ENCODE measurements at places on chromosomes 5 and 9.
A peak's percentile ranks its signal among the peaks of the same experiment; 100 is the strongest.

- DNase-seq, result no peak
Observed at GRCh38 chr9:77131399-77131798, 45.9 kb upstream of the VPS13A start.

GRCh38 chr9:106625259-106625789 is 237.6 kb upstream of the ZNF462 start:
- no peak for DNase-seq

DNA sequence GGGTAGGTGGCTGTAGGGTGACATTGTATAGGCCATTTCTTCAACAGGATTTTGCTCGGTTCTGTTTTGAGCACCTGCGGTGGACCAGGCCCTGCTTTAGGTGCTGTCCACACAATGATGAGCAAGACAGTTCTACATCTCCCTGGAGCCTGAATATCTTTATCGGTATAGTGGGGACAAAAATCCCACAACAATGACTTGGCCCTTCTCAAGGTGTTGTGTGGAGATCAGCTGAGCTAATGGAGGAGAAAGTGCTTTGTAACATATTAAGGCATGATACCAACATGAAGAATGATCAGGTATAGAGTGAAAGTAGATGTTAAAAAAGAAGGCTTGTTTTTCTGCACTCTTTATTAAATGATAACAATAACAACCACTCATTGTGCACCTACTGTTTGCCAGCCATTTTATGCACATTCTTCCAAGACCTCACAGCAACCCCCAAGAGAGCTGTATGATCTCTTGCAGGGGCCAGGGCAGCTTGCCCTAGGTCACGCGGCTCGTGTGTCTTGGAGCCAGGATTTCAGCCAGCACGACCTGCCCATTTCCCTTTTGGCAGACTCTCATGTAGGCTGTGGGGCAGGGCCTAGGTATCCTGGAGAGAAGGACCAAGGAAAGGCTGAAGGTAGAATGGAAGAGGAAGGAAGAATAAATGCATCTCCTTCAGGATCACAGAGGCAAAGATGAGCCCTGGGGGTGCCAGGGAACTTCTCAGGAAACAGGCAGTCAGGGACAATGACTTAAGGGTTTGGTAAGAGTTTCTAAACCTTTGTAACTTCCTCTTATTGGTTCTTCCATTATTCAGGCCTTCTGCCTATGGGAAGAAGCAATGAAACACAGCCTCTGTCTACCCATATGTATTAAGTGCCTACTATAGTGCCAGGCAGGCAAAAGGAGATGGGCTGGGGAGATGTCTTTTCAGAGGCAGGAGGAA is 50.0 kb upstream of the PPARGC1B start:
- no peak for DNase-seq

DNA sequence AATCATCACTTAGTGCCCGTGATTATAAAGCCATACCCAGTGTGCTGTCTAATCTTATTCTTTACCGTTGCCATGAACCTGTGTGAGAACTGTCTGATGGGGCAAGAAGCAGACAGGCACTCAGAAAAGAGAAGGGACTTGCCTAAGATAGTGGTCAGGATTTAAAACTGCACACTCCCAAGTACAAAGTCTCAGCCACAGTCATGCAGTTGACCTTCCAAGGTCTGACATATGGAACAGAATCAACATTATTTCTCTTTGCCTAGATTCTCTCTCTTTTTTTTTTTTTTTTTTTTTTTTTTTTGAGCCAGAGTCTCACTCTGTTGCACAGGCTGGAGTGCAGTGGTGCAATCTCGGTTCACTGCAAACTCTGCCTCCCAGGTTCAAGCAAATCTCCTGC is 1.9 kb upstream of the PPP2CA start:
- no peak for DNase-seq

DNA sequence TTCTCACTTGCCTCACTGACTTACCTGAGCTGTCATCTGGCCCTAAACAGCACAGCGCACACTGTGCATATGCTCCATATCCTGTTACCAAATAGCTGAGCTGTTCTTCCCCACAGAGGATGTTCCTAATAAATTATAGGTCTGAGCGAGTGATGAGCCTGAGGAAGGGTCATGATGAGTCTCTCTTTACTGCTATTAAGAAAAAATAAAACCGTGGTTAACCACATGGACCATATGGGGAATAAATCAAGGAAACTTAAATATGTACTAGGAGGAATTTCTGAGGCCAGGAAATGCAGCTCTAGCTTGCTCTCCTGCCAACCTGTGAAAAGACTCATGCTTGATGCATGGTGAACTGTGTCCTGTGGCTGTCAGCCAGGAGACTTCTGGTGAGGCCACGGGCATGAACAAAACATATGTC is 424.8 kb upstream of the DMAC1 start:
- DNase-seq, result no peak

DNA sequence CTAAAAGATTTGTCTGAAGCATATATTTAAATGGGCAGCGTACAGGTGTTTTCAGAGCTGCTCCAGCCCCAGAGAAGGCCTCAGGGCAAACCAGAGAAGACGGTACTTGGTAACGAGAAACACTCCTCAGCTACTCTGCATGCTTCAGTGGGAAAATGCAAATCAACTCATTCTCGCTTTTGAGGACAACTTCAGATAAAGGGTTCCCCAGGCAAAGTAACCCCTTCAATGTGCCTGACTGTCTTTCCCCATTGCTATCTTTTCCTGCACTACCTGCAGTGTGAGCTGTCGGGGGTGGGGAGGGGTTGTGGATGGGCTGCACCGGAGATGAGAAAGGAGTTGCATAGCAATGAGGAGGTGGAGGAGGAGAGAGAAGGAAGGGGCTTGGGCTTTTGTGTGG is 339.7 kb upstream of the CLINT1 start:
- no peak for DNase-seq

GRCh38 chr9:76562511-76562911 is 103.5 kb downstream of the GCNT1 start:
- no peak for DNase-seq

DNA sequence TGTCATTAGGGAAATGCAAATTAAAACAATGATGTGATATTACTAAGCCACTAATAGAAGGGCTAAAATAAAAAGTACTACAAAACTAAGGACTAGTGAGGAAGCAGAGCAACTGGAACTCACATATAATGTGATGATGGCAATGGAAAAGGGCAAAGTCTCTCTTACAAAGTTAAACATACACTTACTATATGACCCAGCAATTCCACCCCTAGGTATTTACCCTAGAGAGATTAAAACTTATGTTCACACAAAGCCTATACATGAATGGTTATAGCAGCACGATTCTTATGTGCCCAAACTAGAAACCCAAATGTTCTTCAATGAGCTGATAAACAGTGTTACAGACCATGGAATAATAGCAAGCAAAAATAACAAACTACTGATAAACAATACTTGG is 643.7 kb downstream of the TLE1 start:
- DNase-seq, result no peak

DNA sequence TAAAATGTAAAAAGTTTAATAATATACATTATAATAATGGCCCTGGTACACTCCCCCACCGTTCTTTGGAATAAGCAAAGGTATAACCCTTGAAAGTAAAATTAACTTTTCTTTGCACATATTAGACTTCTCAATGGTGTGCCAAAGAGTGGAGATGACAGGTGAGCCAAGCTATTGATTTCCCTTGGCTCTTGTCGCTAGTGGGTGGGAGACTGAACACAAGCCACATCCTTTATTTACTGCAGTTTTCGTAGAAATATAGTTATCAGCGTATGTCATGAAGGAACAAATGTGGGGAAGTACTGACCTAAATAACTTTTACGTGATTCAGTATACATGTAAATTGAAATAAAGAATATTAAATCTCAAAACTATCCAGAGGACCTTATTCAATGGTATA is 549.3 kb downstream of the RAB3C start:
- no peak for DNase-seq

- no peak for DNase-seq
Observed at GRCh38 chr5:37839407-37840052, at the start of gene GDNF. Gene GDNF (minus strand): TSS chr5:37840041. CDS start chr5:37834796, 5,245 bp downstream.

DNA sequence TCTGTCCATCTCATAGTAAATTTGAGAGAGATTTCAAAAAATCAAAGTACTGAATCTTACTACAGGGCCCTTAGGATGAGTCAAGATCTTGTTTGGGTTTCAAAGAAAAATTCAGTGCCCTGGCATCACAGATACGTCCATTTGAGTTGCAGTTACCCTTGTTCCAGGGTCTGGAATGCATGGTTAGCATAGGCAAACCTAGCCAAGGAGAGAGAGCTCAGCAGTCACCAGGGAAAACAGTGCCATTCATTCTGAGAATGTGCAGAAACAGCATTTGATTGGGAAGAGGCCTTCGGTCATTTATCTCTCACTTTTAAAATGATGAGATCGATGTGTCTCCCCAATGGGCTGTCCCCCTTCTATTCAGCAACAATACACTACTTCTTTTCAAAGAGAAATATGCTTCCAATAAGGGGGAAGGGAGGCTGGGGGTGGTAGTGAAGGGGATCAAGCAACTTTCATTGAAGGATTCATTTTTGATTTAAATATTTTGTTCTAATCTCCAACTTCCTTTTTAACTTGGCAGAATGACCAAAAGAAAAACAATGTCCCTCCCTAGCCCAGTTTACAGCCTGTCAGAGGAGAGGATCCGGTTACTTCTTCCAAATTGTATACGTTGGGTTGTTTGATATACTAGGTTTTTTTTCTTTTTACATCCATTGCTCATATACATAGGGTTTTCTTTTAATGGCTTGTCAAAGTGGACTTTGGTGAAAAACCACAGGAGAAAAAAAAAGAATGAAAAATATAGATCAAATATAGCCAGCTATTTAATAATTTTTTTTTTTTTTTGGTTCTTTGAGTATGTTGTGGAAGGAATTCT is 491.1 kb downstream of the CCDC171 start:
- DNase-seq, result no peak

DNA sequence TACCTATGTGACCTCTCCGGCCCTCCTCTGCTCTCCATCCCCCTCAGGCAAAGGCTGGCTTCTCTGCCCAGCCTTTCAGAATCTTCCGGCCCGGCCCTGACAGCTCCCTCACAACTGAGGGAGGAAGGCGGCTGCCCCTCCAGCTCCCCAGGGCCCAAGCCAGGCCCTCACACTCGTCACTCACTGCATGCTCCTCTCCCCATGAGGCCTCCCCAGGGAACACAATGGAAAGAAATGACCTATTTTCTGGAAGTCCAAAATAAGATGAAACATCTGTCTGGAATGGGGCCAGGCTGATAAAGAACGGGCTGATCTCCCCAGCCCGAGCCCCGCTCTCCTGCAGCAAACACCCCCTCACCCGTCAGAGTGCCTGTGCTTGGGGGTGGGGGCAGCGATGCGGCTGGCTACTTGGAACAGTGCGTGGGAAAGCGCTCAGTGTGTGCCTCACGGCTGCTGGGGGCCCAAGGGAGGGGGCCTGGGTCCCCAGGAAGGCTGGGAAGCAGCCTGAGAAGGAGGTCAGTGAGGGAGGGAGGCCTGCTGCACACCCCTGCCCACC is 11.3 kb downstream of the PDGFRB start:
- DNase-seq, result peak; percentile 48
